ENCODE measurements at places on chromosomes 4 and X.

- no peak for DNase-seq
Measured at GRCh38 chr4:28942631-28943030, 1777.5 kb upstream of the PCDH7 start.

- DNase-seq: peak; percentile 40
Measured at GRCh38 chrX:2584251-2585157, 83.7 kb upstream of the DHRSX start.

GRCh38 chrX:45309096-45309495 lies 108.4 kb upstream of the DIPK2B start:
- DNase-seq: no peak

DNA sequence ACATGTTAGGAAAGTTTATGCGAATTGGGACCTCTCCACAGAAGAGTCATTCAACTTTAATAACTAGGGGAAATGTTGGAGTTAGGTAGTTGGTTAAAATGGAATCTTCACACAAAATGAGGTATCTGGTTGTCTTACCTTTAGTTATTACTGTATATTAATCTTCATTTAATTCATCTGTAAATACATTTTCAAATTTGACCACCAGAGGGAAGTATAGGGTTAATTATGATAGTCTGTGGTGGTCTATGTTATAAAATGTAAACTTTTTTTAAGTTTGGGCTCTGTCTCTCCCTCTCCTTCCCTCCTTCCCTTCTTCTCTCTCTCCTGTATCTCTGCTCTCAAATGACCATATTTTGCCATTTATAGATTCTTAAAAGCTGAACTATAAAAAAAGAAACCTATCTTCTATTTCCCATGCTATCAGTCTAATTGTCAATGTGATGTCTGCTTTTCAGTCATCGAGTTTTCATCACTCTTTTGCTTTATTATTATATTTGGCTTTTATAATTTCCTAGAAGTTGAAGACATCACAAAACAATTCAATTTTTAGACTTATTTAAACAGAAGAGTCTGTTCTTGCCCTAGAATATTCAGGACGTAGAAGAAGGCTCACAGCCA lies 49.8 kb downstream of the TMEM144 start:
- no peak for DNase-seq

GRCh38 chrX:58044130-58044529 lies 133.9 kb upstream of the ZXDA start:
- DNase-seq: no peak

DNA sequence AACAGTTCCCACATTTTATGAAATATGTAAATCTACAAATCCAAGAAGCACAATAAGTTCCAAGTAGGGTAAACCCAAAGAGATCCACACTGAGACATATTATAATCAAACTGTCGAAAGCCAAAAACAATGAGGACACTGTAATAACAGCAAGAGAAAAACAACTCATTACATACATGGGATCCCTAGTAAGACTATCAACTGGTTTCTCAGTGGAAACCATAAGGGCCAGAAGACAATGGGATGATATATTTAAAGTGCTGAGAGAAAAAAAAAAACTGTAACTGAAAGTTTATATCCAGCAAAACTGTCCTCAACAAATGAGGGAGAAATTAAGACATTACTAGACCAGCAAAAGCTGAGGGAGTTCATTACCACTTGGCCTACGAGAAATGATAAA lies 34.7 kb downstream of the GLRA2 start:
- DNase-seq: no peak

DNA sequence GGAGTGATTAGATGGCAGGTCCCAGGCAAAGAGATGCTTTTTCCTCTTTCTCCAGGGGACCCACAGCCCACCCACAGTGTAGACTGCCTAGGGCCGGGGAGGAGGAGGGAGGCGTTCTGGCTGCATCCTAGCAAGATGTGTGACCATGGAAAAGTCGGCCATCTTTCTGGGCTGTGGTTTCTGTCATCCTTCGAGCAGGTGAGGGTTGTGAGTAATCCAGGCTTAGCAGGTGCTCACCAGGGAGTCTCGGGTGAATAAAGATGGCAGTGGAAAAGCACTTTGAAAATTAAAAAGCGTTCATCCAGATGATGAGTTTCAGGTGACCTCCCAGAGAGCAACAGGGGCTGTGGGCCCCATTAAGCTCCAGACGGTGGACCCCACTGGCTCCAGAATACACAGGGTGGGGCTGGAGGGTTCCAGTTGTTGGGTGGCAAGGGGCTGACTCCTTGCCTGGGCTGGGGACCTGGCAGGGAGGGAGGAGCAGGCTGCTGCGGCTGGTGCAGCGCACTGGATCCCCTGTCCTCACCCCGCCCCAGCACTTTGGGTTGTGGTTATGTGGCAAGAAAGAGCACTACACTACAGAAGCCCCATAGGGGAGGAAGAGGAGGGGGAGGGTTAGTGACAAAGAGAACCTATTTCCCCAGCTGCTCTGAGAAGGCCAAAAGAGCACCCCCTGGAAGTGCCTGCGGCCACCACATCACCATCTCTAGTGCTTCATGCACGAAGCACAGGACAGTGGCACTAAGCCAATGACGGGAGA lies 23.7 kb downstream of the ELF4 start:
- DNase-seq: no peak

- DNase-seq: no peak
Measured at GRCh38 chr4:28481565-28481964, 1620.9 kb downstream of the STIM2 start.

DNA sequence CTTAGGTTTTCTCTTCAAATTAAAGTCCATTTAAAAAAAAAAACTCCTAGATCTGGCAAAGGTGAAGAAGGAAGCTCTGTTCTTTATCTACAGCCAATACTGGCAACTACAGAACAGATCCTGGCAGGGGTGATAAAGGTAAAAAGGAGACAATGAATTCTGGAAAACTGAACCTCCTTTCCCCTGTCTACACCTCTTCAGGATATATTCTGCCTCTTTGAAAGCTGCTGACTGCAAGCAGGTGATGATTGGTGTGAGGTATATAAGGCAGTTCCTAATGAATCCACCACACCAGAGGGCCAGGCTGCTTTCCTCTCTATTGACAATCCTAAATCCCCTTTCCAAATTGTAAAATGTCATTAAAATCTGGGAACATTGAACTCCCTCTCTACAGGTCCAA lies 370.1 kb downstream of the PPP3CA start:
- no peak for DNase-seq

GRCh38 chrX:45352611-45353010 lies 151.9 kb upstream of the DIPK2B start:
- DNase-seq: no peak

- DNase-seq: no peak
Measured at GRCh38 chr4:40713798-40714197, 36.0 kb upstream of the NSUN7 start.

GRCh38 chr4:162341533-162341932 lies 177.7 kb upstream of the FSTL5 start:
- DNase-seq: no peak

DNA sequence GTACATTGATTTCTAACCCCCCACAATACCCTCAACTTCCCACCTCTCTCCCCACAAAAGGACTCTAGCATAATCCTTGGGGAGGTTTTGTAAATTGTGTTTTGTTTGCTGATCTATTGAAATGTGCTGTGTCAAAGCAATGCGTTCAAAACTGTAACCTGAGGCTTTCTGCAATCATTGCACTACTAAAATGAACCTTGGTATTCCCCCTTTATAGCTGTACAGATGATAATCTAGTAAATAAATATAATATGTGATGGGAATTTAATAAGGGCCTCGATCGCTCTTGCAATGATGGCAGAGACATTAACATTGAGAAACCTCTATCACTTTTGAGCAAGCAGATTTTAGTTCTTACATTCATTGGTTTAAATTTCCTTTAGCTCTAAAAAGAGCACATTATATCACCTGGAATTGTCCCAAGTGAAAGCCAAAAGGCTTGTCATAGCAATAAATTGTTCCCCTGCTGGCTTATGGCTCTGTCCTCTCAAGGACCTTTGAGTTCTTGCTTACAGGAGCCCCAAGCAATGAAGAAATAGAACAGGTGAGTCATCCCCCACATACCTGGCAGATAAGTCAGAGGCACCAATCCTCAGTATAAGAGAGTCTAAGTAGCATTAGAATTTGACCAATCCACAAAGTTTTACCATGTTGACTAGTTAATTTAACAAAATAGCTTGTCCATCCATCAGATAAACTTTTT lies 18.4 kb upstream of the ACE2 start:
- no peak for DNase-seq

- no peak for DNase-seq
Measured at GRCh38 chr4:177483760-177484159, 41.5 kb upstream of the AGA start.

DNA sequence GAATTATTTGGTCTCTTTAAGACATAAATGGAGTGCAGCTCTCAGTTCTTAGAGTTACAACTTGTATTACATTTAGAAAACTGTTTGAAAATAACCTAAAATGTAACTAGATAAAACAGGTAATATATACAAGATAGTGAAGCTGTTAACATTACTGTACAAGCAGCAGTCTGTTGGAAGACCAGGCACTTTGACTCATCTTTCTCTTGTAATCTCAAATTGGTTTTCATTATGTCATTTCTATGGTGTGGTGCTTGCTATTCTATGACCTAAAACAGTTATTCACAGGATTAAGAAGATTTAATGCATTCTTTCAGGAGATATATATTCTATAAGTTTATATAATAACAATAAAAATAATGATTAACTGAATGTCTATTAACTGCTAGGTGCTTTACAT lies 282.5 kb upstream of the PITX2 start:
- DNase-seq: no peak

GRCh38 chr4:169231647-169232262 lies 39.0 kb downstream of the SH3RF1 start:
- no peak for DNase-seq

DNA sequence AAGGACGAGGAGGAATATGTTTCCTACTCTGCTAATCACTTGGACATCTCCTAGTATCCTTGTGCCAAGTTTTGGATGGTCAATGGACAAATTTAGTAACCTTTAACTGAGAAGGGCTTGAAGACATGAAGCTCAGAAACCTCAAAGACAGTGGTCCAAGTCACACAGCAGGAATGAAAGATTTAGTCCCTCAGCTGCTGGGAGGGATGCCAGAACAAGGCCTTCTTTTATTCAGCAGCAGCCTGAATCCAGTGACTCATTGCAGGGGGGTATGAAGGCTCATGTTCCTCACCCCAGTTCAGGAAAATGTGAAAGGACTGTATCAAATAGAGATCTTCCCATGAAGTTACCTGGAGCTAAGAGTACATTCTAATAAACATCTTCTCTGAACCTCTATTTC lies 214.9 kb upstream of the UGT8 start:
- no peak for DNase-seq

- DNase-seq: no peak
Measured at GRCh38 chrX:77510007-77510406, 62.8 kb downstream of the FGF16 start.

DNA sequence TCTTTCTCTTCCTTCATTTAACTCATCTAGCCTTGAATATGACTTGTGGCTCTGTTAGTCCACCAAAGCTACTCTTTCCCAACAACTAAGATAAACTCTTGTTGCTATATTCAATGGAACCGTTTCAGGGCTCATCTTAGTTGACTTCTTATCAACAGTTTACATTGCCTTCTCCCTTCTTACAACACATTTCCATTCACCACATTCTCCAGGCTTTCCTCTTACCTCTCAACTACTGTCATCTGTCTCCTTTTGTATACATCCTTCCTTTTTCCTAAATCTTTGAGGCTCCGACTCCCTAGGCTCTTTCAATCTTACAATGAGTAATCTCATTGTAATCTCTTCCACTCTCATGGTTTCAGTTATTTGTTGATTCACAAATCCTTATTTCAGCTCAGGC lies 58.5 kb downstream of the NCAPG start:
- no peak for DNase-seq

DNA sequence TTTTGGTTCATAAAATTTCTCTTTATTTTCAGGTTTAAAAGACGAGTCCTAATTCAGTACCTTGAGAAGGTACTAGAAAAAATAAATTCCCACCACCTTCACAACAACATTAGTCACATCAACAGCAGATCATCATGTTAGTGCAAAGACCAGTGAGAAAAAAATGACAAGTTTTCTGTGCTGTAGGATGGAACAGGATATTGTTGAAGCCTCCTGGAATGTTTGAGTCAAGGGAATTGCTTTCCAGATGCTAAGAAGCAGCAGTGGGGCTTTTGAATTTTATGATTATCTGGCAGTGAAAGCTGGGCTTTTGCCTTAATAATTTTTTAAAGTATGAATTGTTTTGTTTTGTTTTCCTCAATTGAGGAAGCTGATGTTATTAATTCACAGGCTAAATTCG lies 61.0 kb downstream of the INTS6L start:
- DNase-seq: no peak

- no peak for DNase-seq
Measured at GRCh38 chrX:98207947-98208346, 1324.2 kb downstream of the RPA4 start.

GRCh38 chr4:94516067-94516466 lies 64.3 kb downstream of the PDLIM5 start:
- DNase-seq: no peak

- no peak for DNase-seq
Measured at GRCh38 chr4:38368613-38369012, 295.4 kb upstream of the KLF3 start.

DNA sequence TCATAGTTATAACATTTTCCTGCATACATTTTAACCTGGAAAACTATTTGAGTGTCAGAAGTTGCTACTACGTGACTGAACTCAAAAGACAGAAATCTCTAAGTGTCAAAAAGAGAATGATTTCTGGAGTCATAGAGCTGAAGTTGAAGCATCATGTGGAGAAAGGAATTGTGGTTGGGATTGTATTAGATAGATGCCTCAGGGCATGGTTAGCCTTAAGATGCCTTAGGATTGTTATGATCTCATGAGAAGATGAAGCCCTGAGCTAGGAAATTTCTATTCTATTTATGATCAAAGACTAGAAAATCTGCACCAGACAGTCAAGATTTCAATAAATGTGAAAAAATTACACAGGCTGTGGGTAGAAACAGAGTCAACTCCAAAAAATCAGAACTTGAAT lies 20.2 kb downstream of the EPGN start:
- no peak for DNase-seq

GRCh38 chr4:57945298-57945697 lies 835.1 kb upstream of the IGFBP7 start:
- no peak for DNase-seq

- DNase-seq: peak; percentile 56
Measured at GRCh38 chrX:85109235-85109634, 105.6 kb downstream of the APOOL start.

- DNase-seq: no peak
Measured at GRCh38 chr4:61953386-61953785, 753.3 kb downstream of the ADGRL3 start.

- no peak for DNase-seq
Measured at GRCh38 chr4:57103051-57103450, 7.1 kb downstream of the IGFBP7 start.

DNA sequence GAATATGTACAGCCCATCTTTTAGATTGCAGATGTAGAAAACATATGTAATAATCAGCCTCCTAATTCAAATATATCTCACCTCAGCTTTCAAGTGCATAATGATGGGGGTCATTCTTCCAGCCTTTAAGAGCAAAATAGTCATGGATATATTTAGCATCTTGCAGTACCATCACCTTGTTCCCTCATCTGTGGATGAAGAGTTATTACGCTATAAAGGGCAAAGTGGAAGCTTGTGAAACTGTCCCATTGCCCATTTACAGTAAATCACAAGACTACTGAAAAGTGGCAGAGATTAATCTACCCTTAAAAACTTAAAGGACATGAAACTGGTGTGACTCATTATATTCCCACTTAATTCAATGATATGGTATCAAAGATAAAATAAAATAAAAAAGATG lies 979.7 kb upstream of the HS3ST1 start:
- DNase-seq: no peak

GRCh38 chrX:2466876-2467656 lies 33.7 kb downstream of the DHRSX start:
- DNase-seq: no peak

All from H9 (cell line).